Activated effector memory CD4-positive, alpha-beta T cell treated with Interleukin-2 at 50 U/mL for 16 hours (primary cell): ENCODE measurements at places on chromosomes 12 and 14.

- DNase-seq, result no peak
Measured at GRCh38 chr14:72847721-72848120, 46.2 kb downstream of the DPF3 start.

GRCh38 chr14:23694085-23694948 lies 58.2 kb downstream of the DHRS2 start:
- DNase-seq, result no peak

DNA sequence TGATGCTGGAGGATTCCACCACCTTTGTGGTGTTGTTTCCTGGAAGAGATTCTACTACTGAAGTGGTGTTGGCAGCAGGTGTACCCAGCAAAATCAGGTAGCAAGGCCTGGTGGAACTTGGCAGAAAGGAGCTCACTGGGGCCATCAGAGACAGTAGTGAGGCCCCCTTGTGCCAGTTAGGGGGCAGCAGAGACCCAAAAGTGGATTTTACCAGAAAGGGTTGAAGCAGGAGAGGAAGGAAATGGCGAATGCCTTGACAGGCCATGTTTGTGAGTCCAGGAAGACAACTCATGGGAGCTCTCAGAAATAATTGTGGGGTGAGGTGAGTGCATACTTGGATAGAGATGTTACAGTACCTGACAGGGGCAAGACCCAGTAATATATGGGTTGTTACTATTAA lies 137.7 kb upstream of the FGD4 start:
- DNase-seq, result no peak

DNA sequence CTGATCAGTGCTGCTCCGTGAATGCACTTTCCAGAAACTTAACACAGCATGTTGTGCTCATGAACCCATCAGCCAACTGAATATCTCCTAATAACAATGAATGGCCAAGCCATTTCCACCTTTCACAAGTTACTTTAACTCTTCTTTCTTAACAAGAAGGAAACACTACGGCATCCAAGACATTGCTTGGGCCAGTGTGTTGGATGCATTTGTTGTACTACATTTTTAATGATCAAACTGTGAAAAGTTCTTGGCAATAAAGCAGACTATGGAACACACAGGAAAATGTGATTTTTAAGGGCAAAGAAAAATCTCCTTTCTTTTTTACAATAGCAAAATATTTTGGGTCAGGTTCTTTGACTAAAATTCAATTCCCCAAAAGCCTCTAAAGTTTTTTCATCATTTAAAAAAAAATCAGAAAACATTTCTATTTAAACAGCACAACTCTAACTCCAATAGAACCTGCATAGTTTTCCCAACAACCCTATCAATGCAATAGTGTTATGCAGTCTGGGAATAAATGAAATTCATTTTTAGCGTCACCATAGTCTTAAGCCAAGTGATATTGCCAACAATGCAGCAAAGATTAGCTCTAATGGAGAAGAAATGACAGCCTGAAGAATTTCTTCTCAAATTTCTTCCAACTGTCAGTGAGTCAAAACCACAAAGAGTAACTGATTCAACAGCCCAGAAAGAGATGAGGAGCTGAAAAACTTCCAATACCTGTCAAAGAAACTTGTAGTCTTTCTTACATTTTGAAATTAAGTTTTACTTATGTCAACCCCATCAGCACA lies 50.7 kb upstream of the PTPRR start:
- DNase-seq, result no peak

GRCh38 chr14:48849741-48850322 lies 736.3 kb downstream of the RPS29 start:
- DNase-seq, result no peak

DNA sequence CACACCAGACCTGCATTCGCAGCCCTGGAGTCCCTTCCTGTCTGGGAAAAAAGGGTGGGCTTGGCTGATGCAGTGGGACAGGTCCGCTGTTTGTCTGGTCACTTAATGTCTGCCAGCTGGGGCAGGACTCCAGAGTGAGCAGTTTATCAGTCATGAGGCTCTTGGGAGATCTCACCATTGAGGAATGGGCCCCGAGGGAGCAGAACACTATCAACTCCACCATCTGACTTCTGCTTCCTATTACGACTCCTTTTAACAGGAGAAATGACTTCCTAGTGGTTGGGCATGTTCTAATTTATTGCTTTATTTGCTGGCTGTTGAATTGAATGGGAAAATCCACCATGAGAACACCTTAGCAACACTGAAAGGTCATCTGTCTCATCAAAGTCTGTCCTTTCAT lies 182.5 kb upstream of the RASSF8 start:
- no peak for DNase-seq

DNA sequence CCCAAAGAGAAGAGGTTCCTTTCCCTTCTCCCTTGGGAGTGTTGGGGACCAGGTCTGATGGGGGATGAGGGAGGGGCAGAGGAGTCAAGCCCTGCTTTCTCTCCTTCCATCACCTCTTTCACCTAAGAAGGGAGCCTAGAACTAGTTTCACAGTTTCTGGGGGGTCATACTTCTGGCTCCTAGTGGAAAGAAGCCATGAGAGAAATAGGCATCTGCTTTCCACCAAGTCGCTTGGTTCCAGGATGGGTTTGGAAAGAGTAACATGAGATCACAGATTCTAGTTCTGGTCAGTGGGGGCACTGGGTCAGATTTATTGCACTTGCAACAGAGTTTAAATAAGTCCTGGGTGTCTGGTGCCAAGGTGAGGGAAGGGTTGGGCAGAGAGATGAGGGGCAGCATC lies 10.5 kb upstream of the ZNF385A start:
- DNase-seq, result no peak

- DNase-seq, result no peak
Measured at GRCh38 chr12:46608431-46609272, 217.1 kb downstream of the SLC38A4 start.

- no peak for DNase-seq
Measured at GRCh38 chr14:104130974-104131651, 7.3 kb upstream of the KIF26A start.

GRCh38 chr12:40986001-40986400 lies 202.1 kb upstream of the PDZRN4 start:
- no peak for DNase-seq

GRCh38 chr14:68564826-68565759 lies 227.8 kb downstream of the ZFP36L1 start:
- DNase-seq, result no peak

- DNase-seq, result no peak
Measured at GRCh38 chr14:101925152-101925551, 39.2 kb upstream of the DYNC1H1 start.

DNA sequence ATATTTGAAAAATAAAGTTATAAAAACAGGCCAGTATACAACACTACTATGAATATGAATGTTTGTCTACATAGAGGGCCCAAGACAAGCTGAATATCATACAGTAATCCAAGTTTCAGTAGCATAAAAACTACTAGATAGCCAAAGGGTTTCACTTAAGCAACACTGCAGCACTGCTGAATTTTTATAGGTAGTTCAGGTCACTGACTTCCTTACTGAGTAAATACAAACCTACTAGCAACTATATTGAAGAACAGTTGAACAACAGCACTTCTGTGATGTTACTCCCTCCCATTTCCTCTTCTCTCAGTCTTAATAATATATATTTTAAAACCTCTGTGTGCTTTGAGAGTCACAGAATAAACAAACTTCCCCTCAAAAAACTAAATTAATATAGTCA lies 42.7 kb downstream of the GTF2A1 start:
- DNase-seq, result no peak

GRCh38 chr12:106137530-106138356 lies 1.0 kb downstream of the NUAK1 start:
- DNase-seq, result no peak

DNA sequence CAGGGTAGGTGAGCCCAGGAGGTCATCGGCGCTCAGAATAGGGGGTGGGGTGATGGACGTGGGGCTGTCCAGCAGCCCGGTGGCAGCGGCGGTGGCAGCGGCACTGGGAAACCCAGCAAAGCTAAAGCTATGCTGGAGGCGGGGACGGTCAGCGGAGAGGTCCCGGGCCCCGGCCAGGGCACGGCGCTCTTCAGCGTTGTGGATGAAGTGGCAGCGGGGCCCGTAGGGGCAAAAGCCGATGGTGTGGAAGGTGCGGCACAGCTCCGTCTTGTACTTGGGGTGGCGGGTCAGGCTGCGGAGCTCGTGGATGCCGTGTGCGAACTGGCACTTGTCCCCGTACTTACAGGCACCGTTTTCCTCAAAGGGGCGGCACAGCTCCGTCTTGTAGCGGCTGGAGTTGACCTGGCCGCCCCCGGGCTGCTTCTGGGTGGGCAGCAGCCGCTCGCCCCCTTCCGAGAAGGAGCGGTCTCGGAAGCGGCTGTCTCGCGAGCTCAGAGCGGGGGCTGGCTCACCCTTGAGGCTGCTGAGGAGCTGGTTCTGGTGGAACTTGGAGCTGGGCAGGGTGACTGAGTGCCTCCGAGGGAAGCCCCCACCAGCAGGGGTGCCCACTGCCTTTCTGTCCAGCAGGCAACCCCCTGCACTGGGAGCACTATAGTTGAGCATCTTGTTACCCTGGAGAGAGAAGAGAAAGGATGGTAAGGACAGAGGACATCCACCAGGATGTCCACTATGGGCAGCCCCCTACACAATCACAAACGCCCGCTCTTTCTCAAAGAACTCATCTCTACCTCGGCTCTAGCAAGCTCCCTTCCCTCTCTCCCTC lies 2.8 kb downstream of the ZFP36L1 start:
- no peak for DNase-seq

DNA sequence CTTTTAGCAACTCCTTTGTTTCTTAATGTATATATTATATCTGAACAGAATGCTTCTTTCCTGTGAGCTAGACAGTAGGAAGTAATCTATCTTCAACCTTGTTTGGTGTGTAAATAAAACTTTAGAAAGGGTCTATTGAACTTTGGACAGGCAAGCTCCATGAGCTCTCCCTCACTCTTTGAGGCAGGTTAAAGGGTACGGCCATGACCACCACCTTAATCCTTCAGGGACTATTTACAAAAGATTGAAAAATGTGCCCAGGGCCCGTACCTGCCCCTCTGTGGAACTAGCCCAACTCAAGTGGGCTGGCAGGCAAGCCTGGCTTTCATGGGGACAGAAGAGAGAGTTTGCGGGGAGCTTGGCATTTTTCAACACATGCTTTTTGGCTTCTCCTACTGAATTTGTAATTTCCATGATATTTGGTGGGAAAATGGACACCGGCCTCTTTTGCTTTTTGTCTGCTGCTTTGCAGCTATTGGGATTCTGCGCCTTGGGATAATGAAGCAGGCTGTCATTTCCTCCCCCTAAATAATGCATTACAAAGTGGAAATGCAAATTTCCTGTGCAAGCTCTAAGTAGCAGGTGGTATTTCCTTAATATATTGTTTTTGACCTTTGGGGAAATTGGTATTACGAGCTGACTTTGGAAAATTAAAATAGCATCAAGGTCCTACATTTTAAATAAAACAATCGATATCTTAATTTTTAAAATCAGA lies 106.0 kb downstream of the HMGA2 start:
- no peak for DNase-seq

- no peak for DNase-seq
Measured at GRCh38 chr14:104321088-104321801, 182.9 kb downstream of the KIF26A start.

GRCh38 chr12:10189653-10190052 lies 10.8 kb downstream of the TMEM52B start:
- DNase-seq, result no peak

GRCh38 chr12:106249411-106250135 lies 1.8 kb upstream of the CKAP4 start:
- DNase-seq, result no peak

DNA sequence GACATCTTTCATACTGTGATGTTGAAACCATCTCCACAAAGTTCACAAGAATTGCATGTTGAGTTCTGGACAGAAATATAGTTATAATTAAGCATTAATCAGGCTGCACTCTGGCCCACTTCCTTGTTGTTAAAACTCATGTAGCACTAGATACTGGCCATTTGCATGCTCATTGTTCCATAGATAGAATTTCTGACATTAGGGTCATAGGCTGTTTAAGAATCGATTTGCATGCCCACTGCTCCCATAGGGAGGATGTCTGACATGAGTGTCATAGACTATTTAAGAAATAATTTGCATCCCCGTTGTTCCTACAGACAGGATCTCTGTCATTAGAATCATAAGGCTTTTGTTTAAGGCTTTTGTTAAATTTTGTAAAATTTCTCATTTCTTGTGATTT lies 50.2 kb downstream of the MYF5 start:
- DNase-seq, result no peak

- no peak for DNase-seq
Measured at GRCh38 chr12:15274561-15274967, 47.7 kb upstream of the PTPRO start.

DNA sequence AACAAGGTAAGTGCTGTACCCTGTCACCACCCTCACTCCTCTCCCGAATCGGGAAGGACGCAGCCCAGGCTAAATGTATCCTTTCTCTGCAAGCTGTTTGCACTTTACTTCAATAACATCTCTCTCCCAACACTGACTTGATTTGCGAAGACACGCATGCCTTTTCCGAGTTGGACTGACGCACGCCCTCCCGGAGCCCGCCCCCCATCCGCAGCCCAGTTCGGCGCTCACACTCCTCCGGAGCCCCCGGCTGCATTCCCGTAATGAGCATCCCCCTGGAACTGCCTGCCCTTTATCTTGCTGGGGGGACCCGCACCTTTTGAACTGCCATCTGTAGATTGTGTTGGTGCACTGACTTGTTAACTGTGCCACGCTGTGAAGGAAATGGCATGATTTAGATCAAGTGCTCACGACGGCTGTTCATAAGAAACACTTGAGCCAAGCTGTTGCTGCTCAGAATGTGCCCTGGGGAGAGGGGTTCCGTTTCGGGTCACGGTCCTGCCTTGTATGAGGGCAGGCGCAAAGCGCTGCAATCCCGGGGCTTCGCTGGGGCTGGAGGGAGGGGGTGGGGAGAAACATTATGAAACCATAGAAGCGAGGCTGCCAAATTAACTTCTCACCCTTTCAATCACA lies 176.6 kb upstream of the CDKN3 start:
- no peak for DNase-seq

- DNase-seq, result no peak
Measured at GRCh38 chr14:67059596-67059995, 129.6 kb upstream of the GARIN2 start.

DNA sequence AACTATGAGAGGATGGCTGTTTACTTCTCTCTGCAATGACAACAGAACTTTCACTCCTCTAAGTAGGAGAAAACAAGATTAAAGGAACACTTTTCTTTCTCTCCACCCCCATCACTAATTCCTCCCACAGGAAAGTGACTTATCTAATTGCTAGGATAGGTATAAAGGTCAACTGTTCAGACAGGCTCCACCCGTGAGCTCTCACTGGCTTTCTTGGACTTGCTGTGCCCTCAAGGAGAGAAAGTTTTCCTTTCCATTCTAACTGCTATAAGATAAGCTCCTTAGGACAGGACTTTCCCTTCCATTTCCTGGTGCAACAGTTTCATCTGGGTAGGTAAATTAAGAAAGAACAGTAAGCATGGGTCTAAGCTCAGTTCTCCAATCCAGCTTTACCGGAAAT lies 4.8 kb downstream of the SLC41A2 start:
- no peak for DNase-seq

- no peak for DNase-seq
Measured at GRCh38 chr12:126883697-126884096, 1383.3 kb upstream of the TMEM132C start.

DNA sequence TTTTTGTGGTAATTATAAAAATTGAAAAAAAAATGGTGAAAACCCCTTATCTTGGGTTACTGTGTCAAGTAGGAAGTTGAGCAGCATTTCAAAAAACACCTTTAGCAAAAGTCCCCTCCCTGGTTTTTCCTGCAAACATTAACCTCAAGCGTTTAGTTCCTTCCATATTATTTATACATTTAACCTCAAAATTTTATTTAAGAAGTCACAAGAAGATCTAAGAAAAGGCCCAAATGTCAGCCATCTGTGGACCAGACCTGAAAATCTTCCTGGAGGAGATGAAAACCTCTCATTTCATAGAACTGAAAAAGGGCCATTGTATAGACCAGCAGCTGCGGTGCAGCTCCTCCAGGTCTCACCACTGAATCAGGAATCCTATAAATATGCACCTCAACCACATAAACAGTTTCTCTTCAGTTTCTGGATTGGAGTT lies 40.4 kb upstream of the BTG1 start:
- no peak for DNase-seq
